Stimulated activated naive CD4-positive, alpha-beta T cell treated with Interleukin-2 at 50 U/mL for 16 hours (primary cell): ENCODE measurements at places on chromosomes 5 and 9.
A peak's percentile ranks its signal among the peaks of the same experiment; 100 is the strongest.

GRCh38 chr5:107796797-107797196 lies 126.1 kb upstream of the EFNA5 start:
- DNase-seq = no peak

GRCh38 chr5:177109810-177110209 lies 23.1 kb downstream of the FGFR4 start:
- no peak for DNase-seq

- no peak for DNase-seq
Observed at GRCh38 chr9:93155716-93156474, 21.8 kb upstream of the NINJ1 start.

DNA sequence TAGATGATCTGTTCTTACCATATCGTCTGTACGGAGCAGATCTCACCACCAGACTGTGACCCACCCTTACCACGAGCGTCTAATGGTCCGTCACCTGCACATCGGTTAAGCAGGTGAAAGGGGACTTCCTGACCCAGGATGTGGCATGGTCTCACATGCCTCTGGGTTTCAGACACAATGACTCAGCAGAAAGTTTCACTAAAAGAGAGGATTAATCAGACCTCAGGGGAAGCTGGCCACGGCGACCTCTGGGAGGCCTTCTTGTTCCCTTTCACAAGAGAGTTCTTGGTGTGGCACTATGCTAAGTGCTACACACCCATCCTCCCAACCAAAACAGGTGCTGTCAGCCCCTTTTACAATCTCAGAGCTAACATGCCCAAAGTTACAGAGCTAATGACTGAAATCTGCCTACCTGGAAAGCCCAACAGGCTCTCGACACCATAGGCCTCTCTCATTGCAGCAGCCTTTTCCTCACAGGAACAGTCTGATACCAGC lies 41.6 kb downstream of the ADAMTS12 start:
- DNase-seq = peak; percentile 20

DNA sequence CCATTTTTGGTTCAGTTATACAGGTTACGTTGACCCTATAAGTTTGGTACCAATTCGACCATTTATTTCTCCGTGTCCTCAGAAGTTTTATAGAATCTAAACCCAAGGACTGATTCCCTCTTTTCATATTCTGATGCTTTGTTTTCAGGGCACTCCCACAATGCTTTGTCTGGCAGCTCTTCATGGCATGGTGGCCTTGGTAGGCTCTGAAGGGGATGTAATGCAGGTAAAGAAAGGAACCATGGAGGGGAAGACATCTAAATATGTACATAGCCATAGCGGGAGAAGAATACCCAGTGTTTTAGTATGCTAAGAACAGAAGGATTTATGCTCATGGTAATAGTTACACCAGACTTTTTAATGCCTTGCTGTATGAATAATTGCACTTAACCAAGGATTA lies 82.7 kb downstream of the HACD4 start:
- no peak for DNase-seq

- no peak for DNase-seq
Observed at GRCh38 chr9:37683531-37684371, 33.0 kb downstream of the FRMPD1 start.

GRCh38 chr9:16653491-16654399 lies 216.7 kb downstream of the BNC2 start:
- no peak for DNase-seq

DNA sequence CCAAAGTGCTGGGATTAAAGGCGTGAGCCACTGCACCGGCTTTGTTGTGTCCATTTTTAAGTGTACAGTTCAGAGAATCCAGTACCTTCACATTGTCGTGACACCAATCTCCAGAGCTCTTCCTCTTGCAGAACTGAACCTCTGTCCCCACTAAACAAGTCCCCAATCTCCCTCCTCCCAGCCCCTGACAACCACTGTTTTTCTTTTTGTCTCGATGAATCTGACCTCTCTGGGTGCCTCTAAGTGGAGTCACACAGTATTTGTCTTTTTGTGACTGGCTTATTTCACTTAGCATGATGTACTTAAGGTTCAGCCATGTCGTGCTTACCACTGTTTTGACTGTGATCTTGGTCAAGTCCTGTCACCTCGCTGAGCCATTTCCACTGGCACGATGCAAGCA lies 1.6 kb downstream of the WDR38 start:
- DNase-seq = no peak

DNA sequence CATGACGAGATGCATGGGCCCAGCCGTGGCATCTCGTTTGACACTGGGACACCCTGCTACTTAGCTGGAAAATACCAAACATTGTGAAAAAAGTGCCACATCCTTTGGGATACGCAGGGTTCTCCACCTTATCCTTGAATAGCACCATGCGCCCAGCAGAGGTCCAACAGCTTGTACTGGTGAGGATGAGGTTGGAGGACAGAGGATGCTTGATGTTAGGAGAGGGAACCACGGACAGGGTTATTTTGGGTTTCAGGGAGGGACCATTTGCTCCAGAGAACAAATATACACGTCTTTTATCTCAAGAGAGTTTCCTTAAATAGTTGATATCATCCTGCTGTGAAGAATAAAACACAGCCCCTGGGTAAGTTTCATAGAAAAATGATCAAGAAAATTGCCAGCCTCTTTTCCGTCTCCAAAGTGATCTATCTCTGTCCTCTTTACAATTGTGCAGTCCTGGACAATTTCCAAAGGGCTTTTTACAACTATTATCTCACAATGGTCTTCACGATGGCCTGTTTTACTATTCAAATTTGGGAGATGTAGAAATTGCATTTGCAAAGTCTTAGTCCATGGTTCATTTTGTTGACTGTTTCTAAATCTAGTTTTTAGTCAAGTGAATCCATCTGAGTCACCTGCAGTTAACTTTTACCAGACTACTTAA lies 19.9 kb upstream of the FRRS1L start:
- DNase-seq = no peak

GRCh38 chr5:134642931-134643530 lies 5.6 kb upstream of the SEC24A start:
- no peak for DNase-seq

DNA sequence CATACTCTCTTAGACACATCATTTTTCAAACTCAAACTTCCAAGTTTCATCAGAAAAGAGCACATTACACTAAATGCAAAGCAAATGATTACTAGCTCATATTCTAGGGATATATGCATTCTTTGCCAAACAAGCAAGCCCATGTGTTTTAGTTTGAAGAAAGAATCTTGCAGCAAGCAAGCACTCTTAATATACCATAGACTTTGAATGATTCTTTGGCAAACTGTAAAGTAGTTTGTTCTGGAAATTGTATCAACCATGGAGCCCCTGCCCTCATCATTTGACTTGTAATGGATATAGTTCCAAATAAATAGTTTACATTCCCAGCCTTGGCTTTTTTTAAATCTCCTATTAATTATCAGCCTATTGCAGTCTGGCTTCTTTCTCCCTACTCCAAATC lies 325.2 kb downstream of the NR2F1-AS1 start:
- no peak for DNase-seq

- no peak for DNase-seq
Observed at GRCh38 chr5:58836351-58836750, 253.5 kb downstream of the RAB3C start.

GRCh38 chr5:109105631-109106267 lies 304.0 kb downstream of the PJA2 start:
- no peak for DNase-seq

GRCh38 chr5:158200619-158201018 lies 341.7 kb upstream of the CLINT1 start:
- no peak for DNase-seq
